ENCODE measurements at places on chromosomes 1 and 21. TPM values are rescaled to one million over a fixed set of nuclear protein-coding genes. Genes with fewer than 3 reads are reported as not detected.

DNA sequence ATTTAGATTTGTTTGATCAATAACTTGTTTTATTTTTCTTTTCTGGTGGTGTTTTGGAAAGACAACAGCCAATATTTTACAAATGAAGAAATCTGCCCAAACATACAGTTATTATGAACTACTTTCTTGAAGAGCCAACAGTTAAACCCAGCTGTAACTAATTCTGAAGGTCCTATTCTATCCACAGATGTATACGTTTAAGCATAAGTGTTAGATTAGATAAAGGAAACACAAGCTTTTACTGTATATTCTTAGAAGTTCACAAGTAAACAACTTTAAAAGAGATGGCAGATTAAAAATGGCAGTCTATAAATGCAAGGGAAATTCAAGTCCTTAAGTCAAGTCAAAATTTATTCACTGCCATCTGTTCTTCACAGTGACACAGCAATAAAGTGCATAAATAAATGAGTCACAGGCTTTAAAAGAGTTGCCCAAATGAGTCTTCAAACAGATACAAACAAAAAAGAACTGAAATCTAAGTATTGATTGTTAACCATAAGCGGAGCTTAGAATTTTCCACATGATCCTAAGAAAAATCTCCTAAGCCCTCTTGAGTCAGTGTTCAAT, 49.9 kb upstream of the KCNH1 start:
- DNase-seq, result no peak
- H3K27ac ChIP-seq, result no peak overlapping the region
- no peak overlapping the region for H3K4me3 ChIP-seq
- no peaks in the 10 kb centered on the region for H3K36me3 ChIP-seq
- H3K27me3 ChIP-seq, result peaks cover 3% of the 10 kb centered on the region

DNA sequence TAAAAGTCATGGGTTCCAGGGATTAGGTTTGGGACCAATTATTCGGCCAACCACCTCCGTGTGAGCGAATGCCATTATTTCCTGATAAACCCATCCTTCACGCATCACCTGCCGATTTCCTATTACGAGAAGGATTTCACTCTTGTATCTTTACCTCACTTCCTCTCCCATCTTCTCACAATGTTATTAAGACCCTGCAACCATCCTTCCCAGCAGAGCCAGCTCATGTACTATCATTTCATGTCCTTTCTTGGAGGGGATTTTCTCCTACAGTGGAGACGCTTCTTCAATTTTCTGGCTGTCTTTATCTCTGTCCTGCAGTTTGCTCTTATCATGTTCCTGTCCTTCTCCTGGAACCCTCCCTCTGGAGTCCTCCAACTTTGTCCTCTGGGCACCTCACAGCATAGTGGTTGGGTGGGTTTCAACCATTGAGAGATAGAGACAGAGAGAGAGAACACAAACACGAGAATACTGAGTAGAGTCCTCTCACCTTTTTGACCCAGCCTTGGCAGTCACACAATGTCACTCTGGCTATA, 192.2 kb downstream of the DYRK1A start:
- H3K27me3 ChIP-seq, result peaks cover 7% of the 10 kb centered on the region
- no peak overlapping the region for H3K4me3 ChIP-seq
- H3K36me3 ChIP-seq, result no peaks in the 10 kb centered on the region
- H3K27ac ChIP-seq, result no peak overlapping the region

DNA sequence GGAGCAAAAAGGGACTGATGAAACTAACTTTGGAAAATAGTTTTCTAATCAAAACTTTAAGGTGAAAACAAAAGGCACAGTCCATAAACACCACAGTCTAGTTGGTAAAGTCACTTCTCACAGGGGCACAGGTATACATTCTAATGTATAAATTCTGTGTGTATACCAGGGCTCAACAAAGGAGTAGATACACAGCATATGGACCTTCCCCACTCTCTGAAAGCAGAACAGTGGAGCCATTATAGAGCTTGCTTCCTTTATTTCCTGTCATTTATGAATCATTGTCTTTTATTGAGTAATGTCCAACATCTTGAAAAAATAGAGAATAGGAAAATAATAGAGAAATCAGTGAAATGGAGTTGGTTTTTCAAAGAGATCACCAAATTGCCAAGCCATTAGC, 746.5 kb upstream of the CHRM3 start:
- no peaks in the 10 kb centered on the region for H3K36me3 ChIP-seq
- DNase-seq, result no peak
- H3K4me1 ChIP-seq, result no peaks in the 10 kb centered on the region
- no peak overlapping the region for H3K27ac ChIP-seq

DNA sequence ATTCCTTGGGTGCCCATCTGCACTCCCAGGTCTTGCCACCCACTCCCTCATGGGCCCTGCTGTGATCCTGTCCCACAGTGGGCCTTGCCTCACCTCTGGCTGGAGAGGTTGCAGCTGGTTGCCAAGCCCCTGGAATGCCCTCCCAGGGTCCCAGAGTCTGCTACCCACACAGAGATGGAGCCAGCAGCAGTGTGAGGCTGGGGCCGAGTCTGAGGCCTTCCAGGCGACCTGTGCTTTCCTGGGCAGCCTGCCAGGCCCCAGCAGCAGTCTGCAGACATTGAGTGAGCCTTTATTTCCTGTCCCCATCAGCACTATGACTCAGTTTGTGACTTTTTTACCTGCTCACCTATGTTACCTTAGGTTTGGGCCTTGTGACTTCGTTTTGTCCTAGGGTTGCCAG, 25.0 kb upstream of the TSPAN2 start:
- H3K27ac ChIP-seq, result no peak overlapping the region
- H3K4me3 ChIP-seq, result no peak overlapping the region
- H3K36me3 ChIP-seq, result no peaks in the 10 kb centered on the region
- peaks cover 6% of the 10 kb centered on the region for H3K4me1 ChIP-seq
- H3K27me3 ChIP-seq, result peaks cover 3% of the 10 kb centered on the region

DNA sequence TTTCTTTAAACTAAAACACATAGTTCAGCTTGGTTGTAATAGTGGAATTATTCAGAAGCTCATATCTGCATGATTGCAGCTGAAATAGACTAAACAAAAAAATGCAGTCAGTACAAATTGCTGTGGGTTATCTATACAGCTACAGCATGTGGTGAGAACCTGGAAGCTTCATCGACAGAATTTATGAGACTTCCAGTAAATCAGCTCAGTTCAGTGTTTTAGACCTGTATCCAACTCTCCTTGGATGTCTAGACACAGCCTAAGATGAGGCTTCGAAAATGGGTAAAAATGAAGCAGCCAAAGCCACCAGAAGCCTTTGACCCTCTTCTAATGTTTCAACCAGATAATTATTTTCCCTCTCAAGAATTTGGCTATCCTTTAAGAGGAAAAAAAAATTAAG, 127.1 kb upstream of the C1orf105 start:
- no peak for DNase-seq
- H3K36me3 ChIP-seq, result peaks cover 3% of the 10 kb centered on the region

GRCh38 chr21:15009837-15010363, 54.9 kb downstream of the NRIP1 start:
- no peak overlapping the region for H3K27ac ChIP-seq
- peaks cover 9% of the 10 kb centered on the region for H3K36me3 ChIP-seq
- peaks cover 21% of the 10 kb centered on the region for H3K4me1 ChIP-seq
- no peaks in the 10 kb centered on the region for H3K27me3 ChIP-seq

DNA sequence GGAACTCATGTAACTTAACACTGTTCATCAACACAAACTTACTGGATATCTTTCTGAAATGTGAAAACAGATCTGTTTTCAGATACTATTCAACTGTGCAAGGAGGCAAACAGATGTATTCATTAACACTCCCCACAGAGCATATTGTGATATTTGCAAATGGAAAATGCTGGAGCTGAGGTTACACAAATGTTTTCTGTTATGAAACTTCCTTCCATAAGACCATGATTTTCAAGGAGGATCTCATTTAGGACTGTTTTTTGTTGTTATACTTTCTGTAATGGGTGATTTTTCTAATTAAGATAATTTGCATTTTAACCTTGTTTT, 56.1 kb downstream of the GABPA start:
- peaks cover 10% of the 10 kb centered on the region for H3K4me1 ChIP-seq
- H3K27me3 ChIP-seq, result peaks cover 20% of the 10 kb centered on the region
- H3K4me3 ChIP-seq, result peak overlapping the region; percentile 49
- H3K27ac ChIP-seq, result peak overlapping the region; percentile 52
- no peaks in the 10 kb centered on the region for H3K36me3 ChIP-seq
- DNase-seq, result no peak

- peak overlapping the region; percentile 94 for H3K27ac ChIP-seq
- H3K4me1 ChIP-seq, result peaks cover 46% of the 10 kb centered on the region
- DNase-seq, result peak; percentile 51
- peak overlapping the region; percentile 3 for H3K4me3 ChIP-seq
- H3K36me3 ChIP-seq, result peaks cover 1% of the 10 kb centered on the region
- no peaks in the 10 kb centered on the region for H3K27me3 ChIP-seq
Measured at GRCh38 chr21:45767071-45768006, 123.8 kb downstream of the PCBP3 start.

GRCh38 chr1:178189814-178190213, 95.9 kb downstream of the RASAL2 start:
- no peak overlapping the region for H3K27ac ChIP-seq
- no peaks in the 10 kb centered on the region for H3K27me3 ChIP-seq
- no peaks in the 10 kb centered on the region for H3K4me1 ChIP-seq
- no peaks in the 10 kb centered on the region for H3K36me3 ChIP-seq

DNA sequence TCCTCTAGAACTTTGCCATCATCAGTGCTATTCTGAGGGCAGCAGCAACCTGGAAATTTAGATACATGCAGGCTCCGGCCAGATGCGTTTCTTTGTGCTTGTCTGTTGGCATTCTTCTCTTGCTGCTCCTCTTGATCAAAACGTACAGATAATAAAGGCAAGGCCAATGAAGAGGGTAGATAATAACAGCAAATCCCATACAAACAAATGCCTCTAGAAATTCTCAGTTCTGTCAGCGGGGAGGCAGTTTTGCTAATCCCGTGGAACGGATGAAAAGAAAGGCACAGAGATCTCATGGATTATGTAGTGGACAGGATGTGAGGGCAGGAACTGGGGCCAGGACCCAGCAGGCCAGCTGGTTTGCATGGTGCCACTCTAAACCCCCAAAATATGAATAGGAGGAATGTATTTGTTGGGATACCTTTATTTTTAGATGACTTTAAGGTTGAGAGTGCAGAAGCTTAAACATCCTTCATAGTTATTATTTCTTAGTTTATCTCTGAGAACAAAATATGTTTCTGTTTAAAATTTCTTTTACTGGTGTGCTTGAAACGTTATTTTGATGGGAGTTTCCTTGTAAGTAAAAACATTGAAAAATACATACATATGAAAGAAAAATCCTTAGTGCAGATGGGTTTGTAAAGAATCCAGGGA, 1.5 kb downstream of the ITSN1 start:
- no peak for DNase-seq
- H3K36me3 ChIP-seq, result no peaks in the 10 kb centered on the region
- H3K27ac ChIP-seq, result no peak overlapping the region
- H3K27me3 ChIP-seq, result peaks cover 27% of the 10 kb centered on the region
- peaks cover 16% of the 10 kb centered on the region for H3K4me1 ChIP-seq

Gene LCE5A
- total RNA-seq, result not detected

Gene AMY1A
- not detected for total RNA-seq

Gene KCNK1
- total RNA-seq, result 0.67 TPM

Gene DEDD
- total RNA-seq, result 39.8 TPM

Gene DENND2C
- total RNA-seq, result 0.12 TPM

Gene SMYD2
- total RNA-seq, result 39.6 TPM

Gene PLA2G2D
- total RNA-seq, result not detected

Gene CELA2B
- not detected for total RNA-seq

Gene RGS5
- 2.2 TPM for total RNA-seq
